Activated CD4-positive, CD25-positive, alpha-beta regulatory T cell treated with anti-CD3 and anti-CD28 coated beads, Interleukin-2, amount 50 U/mL, for 16 hours (primary cell): ENCODE measurements at places on chromosomes 6 and 20.

GRCh38 chr6:38853236-38853635 is 138.1 kb downstream of the DNAH8 start:
- DNase-seq, result no peak

DNA sequence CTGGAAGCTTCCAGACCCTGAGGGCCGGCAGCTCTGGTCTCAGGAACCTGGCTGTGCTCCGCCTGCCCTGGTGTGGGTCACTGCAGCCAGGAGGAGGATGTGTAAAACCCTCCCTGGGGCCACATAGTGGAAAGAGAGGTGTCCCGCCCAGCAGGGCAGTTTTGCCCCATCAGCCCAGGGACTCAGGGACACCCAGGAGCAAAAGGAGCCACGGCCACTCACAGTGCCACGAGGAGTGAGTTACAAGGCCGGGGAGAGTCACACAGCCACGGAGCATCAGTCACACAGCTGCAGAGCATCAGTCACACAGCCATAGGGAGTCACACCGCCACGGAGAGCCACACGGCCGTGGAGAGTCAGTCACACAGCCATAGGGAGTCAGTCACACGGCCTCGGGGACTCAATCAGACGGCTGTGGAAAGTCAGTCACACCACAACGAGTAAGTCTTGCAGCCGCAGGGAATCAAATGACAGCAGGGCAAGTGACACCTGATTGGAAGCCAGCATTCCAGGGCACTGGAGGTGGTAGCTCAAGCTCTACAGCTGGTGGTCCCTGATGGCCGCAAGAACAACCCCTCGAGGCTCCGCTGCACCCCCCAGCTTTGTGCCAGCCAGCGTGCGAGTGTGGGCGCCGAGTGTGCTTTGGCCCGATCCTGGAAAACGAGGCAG is 60.9 kb downstream of the DLL1 start:
- no peak for DNase-seq

- no peak for DNase-seq
Measured at GRCh38 chr6:112936504-112936903, 589.4 kb downstream of the RFPL4B start.

GRCh38 chr6:338815-339262 is 46.6 kb downstream of the DUSP22 start:
- DNase-seq, result no peak

DNA sequence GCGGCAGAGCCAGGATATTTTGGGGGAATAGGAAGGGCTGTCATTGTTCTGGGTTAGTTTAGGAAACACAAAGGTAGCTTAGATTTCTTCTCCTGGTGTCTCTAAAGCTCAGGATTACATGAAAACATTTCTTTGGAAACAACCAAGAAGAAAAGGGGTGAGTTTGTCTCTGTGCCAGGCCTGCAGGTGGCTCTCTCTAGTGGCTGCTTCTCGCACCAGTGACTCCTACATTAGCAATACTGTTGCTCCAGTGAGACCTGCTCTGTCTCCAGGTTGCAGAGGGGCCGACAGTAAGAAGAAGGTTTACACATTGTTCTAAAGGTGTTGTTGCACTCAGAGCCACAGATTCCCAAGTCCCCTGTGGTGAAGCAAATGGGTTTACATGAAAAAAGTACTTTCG is 104.6 kb upstream of the GLP1R start:
- DNase-seq, result no peak

- no peak for DNase-seq
Measured at GRCh38 chr6:46118836-46119235, 11.0 kb upstream of the ENPP4 start.

DNA sequence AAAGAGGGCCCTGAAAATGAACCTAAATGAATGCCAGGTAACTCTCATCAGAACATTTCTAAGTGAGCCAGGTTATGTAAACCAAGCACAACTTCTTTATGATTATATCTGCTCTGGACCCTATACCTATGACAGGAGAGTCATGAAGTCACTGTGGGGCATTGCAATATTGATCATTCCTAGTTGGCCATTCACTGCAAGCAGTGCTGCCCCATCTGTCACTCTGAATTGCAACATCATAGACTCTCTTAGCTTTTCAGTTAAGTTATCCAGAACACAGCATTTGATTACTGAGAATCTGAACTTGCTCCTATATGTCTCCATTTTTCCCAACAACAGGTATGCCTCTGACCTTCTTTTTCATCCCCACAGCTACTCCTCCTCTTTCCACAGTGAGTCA is 3.3 kb downstream of the COL21A1 start:
- no peak for DNase-seq

GRCh38 chr6:81293896-81294295 is 458.6 kb downstream of the TENT5A start:
- no peak for DNase-seq

- no peak for DNase-seq
Measured at GRCh38 chr6:16758163-16758975, 2.9 kb downstream of the ATXN1 start.

GRCh38 chr6:165439928-165440554 is 130.6 kb upstream of the C6orf118 start:
- DNase-seq, result no peak

- no peak for DNase-seq
Measured at GRCh38 chr6:100614933-100615332, 150.2 kb upstream of the SIM1 start.

DNA sequence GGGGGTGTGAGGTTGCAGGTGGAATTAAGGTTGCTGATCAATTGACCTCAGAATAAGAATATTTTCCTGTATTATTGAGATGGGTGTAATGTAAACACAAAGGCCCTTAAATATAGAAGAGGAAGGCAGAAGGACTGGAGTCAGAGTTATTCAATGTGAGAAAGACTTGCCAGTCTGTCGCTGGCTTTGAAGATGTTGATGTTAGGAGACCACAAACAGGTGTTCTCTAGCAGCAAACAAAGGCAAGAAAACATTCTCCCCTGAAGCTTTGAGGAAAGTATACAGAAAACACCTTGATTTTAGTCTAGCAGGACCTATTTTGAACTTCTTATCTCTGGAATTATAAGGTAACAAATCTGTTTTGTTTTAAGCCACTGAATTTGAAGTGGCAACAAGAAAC is 138.9 kb upstream of the PTPRK start:
- DNase-seq, result no peak

DNA sequence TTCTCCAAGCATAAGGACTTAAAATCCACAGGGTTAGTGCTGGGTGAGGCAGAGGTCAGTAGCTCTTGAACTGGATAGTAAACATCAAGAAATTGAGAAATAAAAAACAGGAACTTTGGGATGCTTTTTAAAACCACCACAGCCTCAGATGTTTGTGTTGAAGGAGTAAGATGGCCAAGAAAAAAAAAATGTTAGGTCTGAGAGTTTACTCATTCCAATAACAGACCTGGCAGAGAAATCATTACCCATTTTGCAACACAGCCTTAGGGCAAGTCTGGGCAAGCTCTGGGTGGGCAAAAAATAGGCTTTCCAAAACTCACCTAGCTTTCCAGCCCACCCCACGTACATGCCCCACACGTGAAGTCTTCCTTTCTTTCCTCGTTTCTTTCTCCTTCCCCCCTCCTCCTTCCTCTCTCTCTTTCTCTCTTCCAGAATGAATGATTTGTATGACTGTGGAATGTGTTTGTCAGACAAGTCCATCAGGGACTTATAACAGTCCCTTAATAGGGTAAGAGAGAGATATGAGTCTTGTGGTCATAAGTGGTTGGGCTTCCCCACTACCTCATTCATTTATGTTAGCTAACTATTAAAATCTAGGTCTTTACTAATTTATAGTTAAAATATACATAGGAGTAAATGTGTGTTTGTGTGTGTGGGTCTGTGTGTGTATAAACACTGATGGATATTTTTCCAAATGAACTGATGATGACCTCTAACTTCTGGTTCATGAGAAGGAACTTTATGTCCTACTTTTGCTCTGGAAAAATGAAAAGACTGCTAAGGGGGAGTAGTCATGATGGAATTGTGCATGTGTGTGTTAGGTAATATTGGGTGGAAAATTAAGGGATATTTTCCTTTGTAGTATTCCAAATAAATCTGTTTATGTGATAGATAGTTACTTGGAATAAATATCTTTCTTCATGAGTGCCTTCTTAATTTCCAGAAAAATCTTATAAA is 18.0 kb upstream of the DSE start:
- no peak for DNase-seq

DNA sequence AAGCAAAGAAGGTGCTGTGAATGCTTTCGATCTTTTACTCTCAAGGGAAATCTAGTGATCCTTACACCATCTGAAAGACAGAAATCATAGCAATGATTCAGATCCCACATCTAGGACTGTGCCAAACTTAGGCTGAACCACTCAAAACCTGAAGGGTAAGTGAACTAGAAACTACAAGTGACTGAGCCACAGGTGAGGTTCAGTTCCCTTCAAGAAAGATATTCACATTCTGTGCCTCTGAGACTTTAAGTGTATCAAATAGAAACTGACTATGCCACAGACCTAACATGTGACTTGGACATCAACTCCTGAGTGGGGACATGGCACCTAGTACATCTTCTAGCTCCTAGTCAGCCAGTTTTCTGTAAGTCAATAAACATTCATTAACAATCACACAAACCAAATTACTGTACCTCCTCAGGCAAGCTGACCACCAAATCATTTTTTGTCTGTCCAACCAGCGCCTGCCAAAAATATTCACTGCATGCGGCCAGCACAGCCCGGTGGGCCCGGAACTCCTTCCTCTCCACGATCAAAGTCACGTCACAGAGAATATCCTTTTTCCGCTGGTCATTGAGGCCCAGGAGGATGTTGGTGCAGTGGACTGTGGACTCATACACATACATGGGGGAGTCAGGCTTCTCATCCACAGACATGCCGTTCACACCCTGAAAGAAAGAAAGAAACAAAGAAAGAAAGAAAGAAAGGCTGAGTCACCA is 114.1 kb downstream of the GJA10 start:
- no peak for DNase-seq

- DNase-seq, result no peak
Measured at GRCh38 chr6:149114167-149114566, 203.3 kb upstream of the TAB2 start.

- no peak for DNase-seq
Measured at GRCh38 chr20:44454306-44454963, 21.2 kb upstream of the TTPAL start.

GRCh38 chr20:62776692-62777527 is 19.4 kb upstream of the MRGBP start:
- DNase-seq, result peak; percentile 29

DNA sequence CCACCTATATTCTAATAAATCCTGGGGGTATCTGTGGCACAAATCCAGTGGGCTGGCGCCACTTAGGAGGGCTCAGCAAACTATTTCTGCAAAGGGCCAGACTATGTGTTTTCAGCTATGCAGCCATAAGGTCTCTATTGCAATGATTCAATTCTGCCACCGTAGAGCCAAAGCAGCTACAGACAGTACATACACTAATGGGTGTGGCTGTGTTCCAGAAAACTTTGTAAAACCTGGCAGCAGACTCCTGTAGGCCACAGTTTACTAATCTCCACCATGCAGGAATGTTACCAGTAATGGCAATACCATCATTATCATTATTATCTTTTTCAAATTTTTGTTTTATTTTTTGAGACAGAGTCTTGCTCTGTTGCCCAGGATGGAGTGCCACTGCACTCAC is 65.7 kb downstream of the SULF2 start:
- no peak for DNase-seq

GRCh38 chr6:79230149-79230548 is 4.3 kb downstream of the HMGN3 start:
- no peak for DNase-seq

- DNase-seq, result no peak
Measured at GRCh38 chr6:134427721-134428120, 109.8 kb upstream of the SGK1 start.

- DNase-seq, result no peak
Measured at GRCh38 chr6:105753207-105753606, 332.9 kb upstream of the PRDM1 start.

DNA sequence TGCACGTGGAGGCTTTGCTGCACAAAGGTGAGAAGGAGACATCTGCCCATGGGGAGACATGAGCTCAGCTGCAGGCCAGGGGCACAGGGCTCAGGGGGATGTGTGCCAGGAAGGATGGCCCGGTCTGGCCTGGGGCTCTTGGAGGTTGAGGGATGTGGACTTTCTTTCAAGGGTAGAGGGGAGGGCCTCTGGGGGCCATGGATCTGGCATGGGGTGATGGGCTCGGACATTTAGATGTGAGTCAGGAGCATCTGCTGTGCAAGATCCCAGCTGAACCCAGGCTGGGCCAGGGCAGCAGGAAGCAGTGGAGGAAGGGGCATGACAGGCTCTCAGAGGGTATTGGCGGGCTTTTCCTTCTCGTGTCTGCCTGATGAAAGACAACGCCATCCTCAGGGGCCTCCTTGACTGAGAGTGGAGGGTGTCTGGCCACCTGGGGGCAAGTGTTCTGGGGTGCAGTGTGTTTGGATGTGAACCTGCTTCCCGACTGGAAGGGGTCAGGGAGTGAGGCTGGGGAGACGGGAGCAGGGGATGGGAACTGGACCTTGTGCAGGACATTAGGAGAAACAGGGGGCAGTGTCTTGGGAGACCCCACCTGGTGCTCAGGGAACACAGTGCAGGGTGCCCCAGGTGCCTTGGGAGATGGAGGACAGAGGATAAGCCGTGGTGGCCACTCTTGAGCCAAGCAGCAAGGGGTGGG is 156.1 kb downstream of the ERMARD start:
- DNase-seq, result no peak

DNA sequence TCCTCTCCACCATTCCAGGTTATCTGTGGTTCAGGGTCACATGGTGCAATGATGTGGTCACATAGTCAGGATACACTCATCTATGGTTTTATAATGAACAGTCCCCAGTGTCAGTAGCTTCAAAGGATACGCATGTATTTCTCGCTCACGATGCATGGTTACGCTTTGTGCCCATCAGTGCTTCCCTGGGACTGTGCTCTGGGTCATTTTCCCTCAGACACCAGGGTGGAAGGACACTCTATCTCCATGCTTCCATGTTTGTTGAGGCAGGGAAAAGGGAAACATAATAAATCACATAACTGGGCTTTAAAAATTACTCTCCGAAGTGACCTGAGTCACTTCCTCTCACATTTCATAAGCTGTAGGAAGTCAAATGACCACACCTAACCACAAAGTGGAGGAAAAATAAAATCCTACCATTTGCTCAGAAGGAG is 394.8 kb upstream of the NOX3 start:
- no peak for DNase-seq

GRCh38 chr6:43253401-43253800 is 10.1 kb downstream of the TTBK1 start:
- DNase-seq, result no peak

DNA sequence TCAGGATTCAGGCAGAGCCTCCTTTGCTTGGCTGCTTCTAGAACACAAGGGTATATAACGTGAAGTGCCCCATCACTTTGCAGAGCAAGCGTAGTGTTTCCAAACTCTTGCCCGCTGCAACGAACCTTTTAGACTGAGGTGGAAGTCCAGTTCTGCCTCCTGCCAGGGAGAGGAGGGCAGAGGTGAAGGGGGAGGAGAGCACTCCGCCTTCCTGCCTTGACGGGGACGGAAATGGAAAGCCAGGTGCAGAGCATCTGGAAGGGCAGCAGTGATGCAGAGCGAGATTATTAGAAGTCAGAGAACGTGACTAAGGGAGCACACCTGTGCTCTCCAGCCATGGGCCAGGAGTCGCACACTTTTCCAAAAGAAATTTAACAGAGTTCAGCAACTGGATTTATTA is 63.4 kb downstream of the RREB1 start:
- no peak for DNase-seq
